ENCODE measurements at places on chromosomes 11 and 22.
A peak's percentile ranks its signal among the peaks of the same experiment; 100 is the strongest.

GRCh38 chr11:64063777-64064176 lies 28.0 kb downstream of the FLRT1 start:
- DNase-seq: no peak

DNA sequence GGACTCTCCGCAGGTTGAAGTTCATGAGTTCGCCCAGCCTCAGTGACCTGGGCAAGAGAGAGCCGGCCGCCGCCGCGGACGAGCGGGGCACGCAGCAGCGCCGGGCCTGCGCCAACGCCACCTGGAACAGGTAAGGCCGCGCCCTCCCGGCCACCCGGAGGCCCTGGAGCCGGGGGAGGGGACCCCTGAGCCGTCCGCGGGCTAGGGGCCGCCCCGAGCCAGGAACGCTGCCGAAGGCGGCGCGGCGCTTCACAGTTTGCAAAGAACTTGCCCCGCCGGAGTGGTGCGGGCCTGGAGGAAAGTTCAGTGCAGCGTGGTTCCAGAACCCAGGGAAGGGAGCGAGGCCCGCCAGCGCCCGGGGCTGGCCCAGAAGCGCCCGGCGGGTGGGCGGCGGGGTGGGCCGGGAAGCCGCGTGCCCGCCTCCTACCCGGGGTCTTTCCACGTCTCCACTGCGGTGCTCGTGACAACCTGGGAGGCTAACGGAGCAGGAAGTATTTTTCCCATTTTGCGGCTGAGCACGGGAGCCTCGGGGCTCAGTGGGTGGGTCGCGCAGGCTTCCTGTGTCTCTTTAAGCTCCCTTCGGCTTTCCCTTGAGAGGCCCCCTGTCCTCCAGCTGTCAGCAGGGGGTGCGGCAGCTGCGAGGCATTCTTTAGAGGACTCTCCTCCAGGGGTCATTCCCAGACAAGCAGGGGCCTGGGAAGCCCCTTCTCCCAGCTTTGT lies 635 bp downstream of the PRR5 start:
- DNase-seq: no peak

GRCh38 chr11:95688501-95689222 lies 100.9 kb downstream of the FAM76B start:
- DNase-seq: no peak

DNA sequence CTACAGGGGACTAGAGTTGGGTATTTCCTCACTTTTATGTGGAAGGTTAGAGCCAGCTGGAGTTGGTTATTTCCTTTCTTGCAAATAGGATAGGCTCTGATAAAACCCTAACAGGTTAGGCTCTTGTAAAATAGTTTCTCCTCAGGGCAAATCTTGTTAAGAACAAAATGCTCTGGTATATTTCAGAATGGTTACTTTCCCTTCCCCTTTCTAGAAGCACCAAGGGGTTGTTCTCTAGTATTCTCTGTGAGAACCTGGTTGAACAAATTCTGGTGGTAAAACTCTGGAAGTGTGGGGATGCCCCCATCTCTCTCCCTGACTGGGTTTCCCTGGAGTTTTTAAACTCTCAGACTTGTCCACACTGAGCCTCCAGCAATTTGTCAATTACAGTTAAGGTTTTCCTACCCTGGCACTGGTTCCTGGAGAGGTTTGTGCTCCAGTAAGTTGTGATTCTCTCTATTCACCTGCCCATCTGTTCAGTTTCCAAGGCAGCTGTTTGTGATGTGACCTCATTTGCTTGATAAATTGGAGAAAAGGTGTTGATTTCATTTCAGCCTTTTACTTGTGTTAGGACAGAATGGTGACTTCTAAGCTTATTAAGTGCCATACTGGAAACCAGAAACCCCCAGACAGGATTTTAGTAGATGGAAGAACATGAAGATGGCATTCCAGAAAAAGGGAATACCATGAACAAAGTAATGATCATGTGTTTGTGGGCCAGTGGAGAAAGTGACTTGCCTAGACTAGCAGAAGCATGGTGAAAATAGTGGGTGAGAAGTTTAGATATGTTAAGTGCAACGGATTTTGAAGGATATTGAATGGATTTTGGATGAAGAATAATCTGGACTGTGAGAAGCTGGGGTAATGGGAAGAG lies 64.6 kb downstream of the EXT2 start:
- no peak for DNase-seq

- DNase-seq: no peak
These were observed 88.2 kb downstream of the FCHSD2 start for GRCh38 chr11:73053964-73054363.

GRCh38 chr22:38843657-38844314 lies at the start of gene NPTXR:
TSS of gene NPTXR (minus strand) at chr22:38844028.
- peak; percentile 64 for DNase-seq

DNA sequence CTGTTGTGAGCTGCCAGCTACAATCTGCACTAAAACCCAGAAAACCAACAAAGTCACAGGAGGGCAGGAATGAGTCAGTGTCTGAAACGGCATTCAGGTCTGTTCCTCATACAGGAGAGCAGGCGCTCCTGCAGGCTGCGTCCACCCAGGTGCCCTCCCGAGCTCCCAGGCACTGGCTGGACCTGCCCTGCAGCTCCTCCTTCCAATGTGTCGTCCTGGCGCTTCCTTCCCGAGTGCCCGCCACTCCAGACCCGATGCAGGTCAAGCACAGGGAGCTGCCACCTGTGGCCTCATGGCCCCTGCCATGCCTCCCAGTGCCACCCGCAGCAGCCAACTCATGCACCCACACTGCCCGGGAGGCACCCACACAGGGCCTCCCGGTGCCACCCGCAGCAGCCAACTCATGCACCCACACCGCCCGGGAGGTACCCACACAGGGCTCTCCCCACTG lies 12.0 kb downstream of the BRD1 start:
- DNase-seq: no peak
